ENCODE measurements at places on chromosomes 3 and 15.

- DNase-seq, result no peak
These were observed 53.7 kb downstream of the DNAJB8 start for GRCh38 chr3:128413003-128413370.

DNA sequence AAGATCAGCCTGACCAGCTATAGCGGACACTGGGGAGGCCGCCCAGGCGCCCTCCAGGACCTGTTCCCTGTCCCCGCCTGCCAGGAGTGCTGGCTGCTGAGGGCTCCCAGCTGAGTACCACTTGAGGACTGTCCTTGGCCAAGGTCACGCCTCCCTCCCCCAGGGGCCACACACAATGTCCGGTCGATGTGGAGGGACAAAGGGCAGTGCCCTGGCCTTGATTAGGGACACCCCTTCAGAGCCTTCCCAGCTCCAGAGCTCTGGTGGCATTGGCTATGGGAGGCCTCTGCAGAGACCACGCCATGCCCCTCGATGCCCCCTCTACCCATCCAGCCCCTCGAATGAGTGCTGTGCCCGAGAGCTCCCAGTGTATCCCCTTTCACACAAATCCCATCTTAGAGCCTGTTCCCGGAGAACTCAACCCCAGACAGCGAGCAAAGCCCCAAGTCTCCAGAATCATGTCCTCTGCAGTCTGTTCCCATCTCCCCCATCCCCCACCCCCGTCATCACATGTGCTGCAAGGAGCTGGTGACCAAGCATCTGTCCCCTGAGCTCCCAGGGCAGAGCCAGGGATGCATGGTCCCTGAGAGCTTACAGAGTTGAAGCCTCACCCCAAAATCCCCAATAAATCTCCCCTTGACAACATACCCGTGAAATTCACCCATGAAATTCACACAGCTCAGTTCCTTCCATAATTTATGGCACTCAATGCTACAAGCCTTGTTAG is 158.9 kb downstream of the NUP210 start:
- no peak for DNase-seq

DNA sequence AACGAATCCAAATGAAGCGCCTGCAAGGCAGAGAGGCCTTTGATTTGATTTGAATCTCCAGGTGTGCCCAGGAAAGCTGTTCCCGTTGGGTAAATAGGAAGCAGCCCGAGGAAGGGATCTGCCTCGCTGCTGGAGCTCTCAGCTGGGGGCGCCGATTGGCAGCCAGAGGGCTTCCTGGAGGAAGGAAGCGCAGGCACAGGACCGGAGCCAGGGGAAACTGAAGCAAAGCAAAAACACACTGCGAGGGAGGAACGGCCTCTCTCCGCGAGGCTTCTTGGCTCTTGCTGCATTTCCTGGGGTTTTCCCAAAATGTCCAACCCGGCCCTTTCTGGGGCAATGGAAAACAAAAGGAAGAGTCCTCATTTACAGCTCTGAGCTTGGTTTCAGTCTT is 80.3 kb downstream of the TMEM266 start:
- no peak for DNase-seq

DNA sequence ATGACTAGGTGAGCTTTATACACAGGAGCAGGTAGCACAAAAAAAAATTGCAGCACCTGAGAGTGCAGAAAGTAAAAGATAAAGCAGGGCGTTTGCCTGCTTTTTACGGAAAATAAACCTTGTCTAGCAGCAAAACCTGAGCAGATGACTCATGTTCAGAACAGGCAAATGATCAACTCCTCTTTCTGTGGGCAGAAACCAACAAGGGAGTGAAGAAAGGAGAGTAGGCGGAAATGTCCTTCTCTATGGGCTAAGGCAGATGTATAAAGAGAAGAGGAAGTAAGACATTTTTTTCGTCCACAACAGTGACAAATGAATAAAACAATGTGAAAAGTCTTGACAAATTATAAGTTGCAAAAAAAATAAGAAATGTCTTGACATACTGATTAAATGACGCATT is 24.5 kb upstream of the GMNC start:
- DNase-seq, result no peak

- DNase-seq, result no peak
These were observed 161.8 kb downstream of the EDEM1 start for GRCh38 chr3:5349343-5349742.

GRCh38 chr3:183540501-183541234 is 14.8 kb downstream of the KLHL6 start:
- DNase-seq, result no peak

- DNase-seq, result no peak
These were observed 307.4 kb upstream of the COL8A1 start for GRCh38 chr3:99330924-99331532.

GRCh38 chr3:107894998-107895397 is 195.8 kb downstream of the CD47 start:
- no peak for DNase-seq

DNA sequence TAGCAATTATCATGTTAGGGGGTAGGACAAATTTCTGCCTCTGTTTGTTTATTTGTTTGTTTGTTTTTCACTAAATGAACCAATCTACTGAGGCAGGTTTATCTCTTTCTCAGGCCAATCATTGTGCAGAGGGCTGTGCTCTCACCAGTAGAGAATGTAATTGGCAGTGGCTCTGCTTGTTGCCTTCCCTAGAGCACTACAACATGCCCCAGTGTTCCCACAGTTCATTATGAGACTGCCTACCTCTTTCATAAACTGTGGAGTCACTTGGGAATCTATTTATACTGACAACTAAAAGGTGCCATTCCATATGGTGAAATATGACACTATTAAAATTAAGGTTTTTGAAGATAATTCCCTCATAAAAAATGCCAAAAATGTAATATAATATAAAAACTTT is 196.3 kb upstream of the ALCAM start:
- peak; percentile 14 for DNase-seq

- DNase-seq, result no peak
These were observed 594.4 kb downstream of the FOXP1 start for GRCh38 chr3:70989174-70989573.

GRCh38 chr3:178036451-178037144 is 499.6 kb upstream of the KCNMB2 start:
- no peak for DNase-seq
